ENCODE measurements at places on chromosomes 13 and 19. TPM values are rescaled to one million over a fixed set of nuclear protein-coding genes. Genes with fewer than 3 reads are reported as not detected.

GRCh38 chr13:110150384-110151101, 156.4 kb downstream of the COL4A1 start:
- no peak for DNase-seq

DNA sequence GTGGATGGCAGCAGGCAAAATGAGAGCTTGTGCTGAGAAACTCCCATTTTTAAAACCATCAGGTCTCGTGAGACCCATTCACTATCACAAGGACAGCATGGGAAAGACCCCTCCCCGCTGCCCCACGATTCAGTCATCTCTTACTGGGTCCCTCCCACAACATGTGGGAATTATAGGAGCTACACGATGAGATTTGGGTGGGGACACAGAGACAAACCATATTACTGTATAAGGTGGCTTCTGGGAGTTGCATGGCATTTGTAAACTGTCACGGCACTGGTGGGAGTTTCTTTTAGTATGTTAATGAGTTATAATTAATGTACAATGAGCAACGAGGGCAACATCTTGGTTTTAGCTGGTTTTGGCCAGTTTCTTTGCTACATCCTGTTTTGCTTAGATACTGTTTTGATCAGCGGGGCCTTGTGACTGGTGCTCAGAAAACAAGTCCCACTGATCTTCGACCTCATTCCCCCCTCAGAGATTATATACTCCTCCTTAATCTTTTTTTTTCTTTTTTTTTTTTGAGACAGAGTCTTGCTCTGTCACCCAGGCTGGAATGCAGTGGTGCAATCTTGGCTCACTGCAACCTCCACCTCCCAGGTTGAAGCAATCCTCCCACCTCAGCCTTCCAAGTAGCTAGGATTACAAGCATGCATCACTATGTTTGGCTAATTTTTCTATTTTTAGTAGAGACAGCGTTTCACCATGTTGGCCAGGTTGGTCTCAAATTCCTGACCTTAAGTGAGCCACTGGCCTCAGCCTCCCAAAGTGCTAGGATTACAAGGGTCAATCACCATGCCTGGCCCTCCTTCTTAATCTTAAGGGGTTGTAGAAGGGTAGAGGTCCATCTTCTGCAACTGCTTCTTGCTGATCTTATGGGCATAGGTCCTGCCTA, 21.3 kb upstream of the ZNF599 start:
- no peak for DNase-seq

Gene FCER2
- not detected for total RNA-seq

Gene ZNF416
- total RNA-seq, result 12.0 TPM

Gene TEX29
- total RNA-seq, result 0.50 TPM

Gene GPC6
- not detected for total RNA-seq

DNA sequence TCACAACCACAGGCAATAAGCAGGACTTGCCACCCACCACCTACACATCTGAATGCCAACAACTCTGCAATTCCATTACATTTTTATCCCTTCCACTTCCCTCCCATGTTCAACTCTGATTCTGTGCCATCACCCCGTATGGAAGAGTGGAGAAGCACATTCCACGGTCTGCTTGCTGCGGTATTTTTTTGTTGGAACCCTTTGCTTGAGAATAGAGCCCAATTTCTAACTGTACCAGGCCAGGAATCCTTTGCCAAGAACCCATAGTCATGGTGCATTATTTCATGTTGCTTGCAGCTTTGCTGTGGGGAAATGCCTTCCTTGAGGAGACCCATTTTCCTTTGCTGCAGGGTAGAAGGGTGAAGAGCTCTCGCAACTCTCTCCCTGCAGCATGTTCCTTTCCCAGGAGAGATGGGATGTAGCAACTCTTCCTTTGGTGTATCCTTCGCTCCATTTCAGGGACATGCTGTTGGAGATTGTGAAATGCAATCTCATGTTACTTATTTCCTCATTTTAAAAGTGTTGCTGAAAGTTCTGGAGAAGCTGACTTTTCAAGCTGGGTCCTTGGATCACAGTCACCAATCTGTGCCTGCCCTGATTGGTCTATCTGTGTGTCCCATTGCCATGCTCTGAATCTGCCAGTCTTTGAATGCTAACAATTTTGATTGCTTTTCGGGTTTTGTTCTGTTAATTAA, 69.8 kb upstream of the STARD13 start:
- DNase-seq, result no peak

DNA sequence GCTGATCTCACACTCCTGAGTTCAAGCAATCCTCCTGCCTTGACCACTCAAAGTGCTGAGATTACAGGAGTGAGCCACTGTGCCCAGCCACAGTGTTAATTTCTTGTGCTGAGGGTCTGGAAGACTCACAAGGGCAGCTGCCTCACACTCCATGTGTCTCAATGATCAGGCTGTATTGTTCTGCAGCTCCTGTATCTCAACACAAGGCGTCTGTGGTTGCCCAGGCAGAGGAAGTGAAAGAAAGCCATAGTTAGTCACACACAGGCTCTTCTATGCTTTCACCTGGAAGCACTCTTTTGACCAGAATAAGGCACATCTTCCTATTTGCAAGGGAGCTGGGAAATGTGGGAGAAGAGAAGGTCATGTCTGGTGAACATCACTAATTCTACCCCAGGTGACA, 107.3 kb upstream of the ZNF507 start:
- no peak for DNase-seq

DNA sequence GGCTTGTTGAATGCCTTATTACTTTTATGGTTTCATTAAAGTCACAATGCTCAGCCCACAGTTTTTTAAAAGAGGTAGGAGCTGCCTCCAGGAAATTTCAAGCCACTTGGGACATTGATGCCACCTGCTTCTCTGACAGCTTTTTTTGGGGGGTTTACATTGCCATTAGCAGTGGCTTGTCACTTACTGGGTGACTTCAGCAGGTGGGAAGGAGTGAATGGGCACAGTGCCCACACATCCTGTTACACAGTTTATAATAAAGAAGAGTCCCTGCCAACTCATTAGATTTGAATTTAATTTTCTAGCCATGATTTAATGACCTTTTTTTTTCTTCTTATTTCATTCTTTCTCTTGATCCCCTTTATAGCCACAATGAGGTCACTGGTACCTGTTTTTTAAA, 61.0 kb downstream of the NHLRC3 start:
- DNase-seq, result no peak

- DNase-seq, result no peak
Measured at GRCh38 chr13:112891477-112892401, 77.3 kb upstream of the MCF2L start.

- no peak for DNase-seq
Measured at GRCh38 chr19:15107061-15108010, at the start of gene SYDE1. Gene SYDE1 (plus strand): TSS chr19:15107401. CDS start chr19:15107434, 33 bp downstream.

- no peak for DNase-seq
Measured at GRCh38 chr13:94333131-94333820, 146.2 kb downstream of the DCT start.

Gene FRY
- 15.8 TPM for total RNA-seq

DNA sequence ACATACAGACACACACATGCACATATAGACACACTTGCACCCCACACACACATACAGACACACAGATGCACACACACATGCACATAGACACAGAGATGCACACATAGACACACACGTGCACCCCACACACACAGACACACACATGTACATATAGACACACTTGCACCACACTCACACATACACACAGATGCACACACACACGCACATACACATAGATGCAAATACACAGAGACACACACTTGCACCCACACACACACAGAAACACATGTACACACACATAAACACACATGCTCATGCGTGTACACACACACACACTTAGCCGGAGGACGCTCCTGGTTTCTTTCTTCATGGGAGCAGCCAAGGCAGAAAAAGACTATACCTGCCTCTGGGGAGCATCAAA, 10.0 kb downstream of the COL4A2 start:
- no peak for DNase-seq

- peak; percentile 53 for DNase-seq
Measured at GRCh38 chr19:38735257-38735686, 9.0 kb downstream of the CAPN12 start.

DNA sequence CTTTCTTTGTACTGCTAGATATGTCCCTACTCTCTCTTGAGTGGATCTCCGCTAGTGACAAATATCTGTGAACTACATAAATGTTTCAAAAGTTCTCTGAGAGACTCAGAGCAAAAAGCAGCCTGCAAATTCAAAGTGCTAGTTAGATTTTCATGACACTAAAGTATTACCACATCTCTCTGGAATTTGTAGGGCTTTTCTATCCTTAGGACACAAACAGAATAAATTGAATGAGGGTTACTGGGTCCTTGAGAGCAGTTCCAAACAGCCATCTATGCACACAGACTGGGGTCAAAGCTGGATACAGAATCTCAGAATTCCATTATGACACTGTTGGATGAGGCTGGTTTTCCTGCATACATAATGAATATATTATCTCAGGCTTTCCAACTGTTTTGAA, 953.2 kb downstream of the DIAPH3 start:
- DNase-seq, result no peak

GRCh38 chr13:99075268-99076191, 97.7 kb upstream of the DOCK9 start:
- DNase-seq, result peak; percentile 70

All from CD4-positive, alpha-beta memory T cell (primary cell).